ENCODE measurements at places on chromosomes 13 and 19.

DNA sequence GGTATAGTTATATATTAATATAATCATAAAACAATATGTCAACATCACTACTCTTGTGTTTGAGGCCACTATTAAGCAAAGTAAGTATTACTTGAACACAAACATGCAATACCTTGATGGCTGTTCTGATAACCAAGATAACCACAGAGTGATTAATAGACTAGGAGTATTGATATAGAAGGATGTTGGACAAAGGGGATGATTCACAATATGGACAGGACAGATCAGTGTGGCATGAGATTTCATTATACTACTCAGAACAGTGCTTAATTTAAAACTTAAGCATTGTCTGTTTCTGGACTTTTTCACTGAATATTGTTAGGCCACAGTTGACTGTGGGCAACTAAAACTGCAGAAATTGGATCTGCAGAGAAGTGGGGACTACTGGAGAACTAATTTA lies 384.2 kb downstream of the SLITRK1 start:
- no peak for DNase-seq

GRCh38 chr13:25847145-25847544 lies 204.7 kb downstream of the SHISA2 start:
- DNase-seq = no peak

- no peak for DNase-seq
Measured at GRCh38 chr19:45113628-45114027, 20.6 kb downstream of the PPP1R37 start.

- no peak for DNase-seq
Measured at GRCh38 chr13:71886880-71887279, 19.9 kb upstream of the DACH1 start.

- DNase-seq = no peak
Measured at GRCh38 chr19:56868446-56868845, 27.9 kb upstream of the PEG3 start.
